ENCODE measurements at places on chromosomes 1 and 21.
A peak's percentile ranks its signal among the peaks of the same experiment; 100 is the strongest.

DNA sequence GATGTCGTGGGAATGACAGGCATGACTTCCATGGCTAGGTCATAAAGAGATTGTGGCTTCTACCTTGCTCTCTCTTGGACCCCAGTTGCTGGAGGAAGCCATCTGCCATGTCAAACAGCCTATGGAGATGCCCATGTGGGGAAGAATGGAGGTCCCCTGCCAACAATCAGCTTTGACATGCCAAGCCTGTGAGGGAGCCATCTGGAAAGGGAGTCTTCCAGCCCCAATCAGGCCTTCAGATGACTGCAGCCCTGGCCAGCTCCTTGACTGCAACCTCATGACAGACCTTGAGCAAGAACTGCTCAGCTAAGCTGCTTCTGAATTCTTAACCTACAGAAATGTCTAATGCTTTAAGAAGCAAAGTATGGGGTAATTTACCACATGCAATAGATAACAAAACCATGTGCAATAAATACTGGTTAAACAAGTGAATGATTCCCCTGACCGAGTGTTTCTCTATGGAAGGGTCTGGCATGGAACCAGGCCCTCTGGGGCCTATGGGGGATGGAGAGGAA is 187.1 kb downstream of the HIVEP3 start:
- DNase-seq = no peak

- no peak for DNase-seq
Measured at GRCh38 chr1:112887599-112888283, 68.3 kb downstream of the SLC16A1 start.

DNA sequence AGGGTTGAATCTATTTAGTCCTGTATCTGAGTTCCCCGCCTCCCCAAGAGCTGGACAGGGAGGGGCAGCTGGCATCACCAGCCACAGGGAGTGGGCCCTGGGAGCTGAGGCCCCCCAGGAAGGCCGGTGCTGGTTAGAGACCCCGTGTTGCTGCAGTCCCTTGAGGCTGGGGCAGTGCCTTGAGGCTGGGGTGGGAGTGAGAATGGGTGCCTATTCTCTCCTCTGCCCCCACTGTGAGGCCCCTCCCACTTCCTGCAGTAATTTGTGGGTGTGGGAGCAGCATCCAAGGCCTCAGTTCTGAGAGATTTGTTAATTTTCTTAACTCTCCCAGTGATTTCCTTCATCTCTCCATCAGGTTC is 2.5 kb upstream of the TRAPPC3 start:
- DNase-seq = peak; percentile 46

DNA sequence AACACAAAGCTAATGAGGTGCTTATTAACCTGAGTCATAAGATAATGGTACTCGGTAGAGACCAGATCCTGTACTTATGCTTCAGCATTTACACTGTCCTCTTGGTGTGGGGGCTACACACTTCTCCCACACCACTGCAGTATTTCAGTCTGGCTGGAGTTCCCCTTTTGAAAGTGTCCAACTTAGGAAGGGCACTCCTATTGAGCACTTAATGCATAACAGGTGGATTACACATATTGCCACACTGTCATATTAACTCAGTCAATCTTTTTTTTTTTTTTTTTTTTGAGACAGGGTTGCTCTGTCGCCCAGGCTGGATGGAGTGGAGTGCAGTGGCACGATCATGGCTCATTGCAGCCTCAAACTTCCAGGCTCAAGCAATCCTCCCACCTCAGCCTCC is 1.5 kb downstream of the GPATCH4 start:
- DNase-seq = peak; percentile 58

- no peak for DNase-seq
Measured at GRCh38 chr1:94422115-94422820, 4.1 kb downstream of the ABCD3 start.

DNA sequence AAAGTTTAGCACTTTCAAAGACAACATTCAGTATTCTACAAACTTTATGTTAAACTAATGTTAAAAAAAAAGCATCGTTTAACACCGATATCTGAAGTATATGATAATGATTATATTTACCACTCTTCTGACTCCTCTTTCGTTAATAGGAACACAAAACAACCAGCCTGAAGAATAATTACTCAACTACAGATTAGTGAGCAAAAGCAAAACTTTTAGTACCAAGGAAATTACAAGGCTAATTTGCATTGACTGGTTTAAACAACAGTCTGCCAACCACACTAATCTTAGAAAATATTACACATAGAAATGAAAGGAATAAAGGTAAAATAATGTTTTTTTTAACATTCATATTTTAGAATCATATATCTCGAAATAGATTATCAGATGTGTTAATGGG is 500.7 kb downstream of the LMO4 start:
- no peak for DNase-seq

- no peak for DNase-seq
Measured at GRCh38 chr1:67433837-67434236, 3.6 kb upstream of the SERBP1 start.

GRCh38 chr1:234241941-234242490 is 131.2 kb upstream of the COA6 start:
- DNase-seq = no peak

- no peak for DNase-seq
Measured at GRCh38 chr21:16323596-16323995, 593.8 kb downstream of the USP25 start.

- no peak for DNase-seq
Measured at GRCh38 chr1:39268906-39269305, 64.4 kb downstream of the MACF1 start.

DNA sequence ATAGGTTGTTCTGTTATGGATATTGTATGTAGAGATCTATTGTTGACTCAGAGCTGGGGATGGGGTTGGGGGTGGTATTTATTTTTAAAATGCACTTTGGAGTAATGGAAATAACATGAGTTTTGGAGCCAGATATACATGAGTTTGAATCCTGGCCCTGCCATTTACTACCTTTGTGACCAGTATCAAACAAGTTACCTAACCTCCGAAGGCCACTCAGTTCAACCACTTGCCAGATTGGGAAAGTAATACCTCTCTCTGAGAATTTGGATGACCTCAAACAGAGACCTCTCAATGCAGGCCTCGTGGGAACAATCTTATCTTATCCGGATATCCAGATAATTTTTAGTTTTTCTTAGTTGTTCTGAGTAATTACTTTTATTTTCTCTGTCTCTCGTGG is 181.0 kb downstream of the FGGY start:
- no peak for DNase-seq

DNA sequence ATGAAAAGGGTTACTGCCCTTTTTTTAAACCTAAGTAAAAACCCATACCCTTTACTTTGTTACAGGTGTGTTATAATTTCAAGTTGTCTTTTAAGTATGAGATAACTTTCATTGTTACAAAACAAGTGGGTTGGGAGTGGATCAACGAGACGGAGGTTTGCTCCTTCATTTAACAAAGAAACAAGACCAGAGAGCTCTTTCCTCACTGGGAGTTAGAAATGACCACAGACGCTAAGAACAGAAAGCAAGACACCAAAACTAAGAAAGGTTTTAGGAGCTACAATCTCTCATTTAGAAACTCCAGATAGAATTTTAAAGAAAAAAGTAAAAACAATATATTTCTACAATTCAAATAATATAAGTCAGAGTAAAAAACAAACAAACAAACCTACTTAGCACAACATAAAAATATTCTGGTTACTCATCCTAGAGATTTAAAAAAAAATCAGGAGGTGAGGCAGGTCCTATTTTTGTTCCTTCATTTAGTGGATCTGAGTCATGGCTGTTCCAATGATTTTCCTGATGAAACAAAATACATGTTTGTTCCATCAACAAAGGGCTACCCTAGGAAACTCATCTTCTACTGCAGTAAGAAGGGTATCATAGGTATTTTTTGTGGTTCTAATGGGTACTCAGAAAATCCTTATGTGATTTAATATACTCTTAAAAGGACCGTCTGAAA is 33.0 kb downstream of the APP start:
- DNase-seq = peak; percentile 12

DNA sequence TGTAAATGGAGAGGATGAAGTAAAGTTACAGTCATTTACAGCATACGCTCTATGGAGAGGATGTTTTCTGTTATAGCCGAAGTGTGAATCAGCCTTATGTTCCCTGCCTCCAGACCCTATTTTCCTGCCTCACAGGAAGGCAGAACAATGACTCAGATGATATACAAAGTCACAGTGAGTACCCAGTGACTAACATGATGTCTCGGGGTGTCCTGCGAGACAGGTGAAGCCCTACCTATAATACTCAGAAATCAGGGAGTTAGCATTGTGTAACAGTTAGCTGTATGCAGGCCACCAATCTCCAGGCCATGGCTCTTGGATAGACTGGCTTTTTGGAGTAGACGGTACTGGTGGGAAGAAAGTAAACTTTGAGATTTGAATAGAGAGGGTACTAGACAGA is 55.6 kb upstream of the FBXO28 start:
- no peak for DNase-seq

GRCh38 chr1:84973498-84974334 is 23.2 kb downstream of the MCOLN2 start:
- DNase-seq = no peak

DNA sequence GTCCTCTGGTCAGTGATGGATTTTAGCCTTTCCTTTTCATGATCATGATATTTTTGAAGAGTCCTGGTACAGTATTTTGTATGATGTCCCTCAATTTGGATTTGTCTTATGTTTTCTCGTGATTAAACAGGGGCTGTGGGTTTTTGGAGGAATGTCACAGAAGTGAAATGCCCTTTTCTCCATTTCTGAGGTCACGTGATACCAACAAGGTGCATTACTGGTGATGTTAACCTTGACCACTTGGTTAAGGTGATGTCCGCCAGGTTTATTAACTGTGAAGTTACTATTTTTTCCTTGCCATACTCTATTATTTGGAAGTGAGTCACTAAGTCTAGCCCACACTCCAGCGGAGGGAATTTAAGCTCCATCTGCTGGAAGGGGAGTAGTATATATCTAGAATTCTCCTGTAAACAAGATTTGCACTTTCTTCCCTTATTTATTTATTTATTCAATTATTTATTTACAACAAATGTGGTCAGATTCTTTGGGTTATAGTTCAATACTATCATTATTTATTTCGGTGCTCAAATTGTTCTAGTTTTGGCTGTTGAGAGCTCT is 123.4 kb downstream of the HIVEP3 start:
- no peak for DNase-seq

DNA sequence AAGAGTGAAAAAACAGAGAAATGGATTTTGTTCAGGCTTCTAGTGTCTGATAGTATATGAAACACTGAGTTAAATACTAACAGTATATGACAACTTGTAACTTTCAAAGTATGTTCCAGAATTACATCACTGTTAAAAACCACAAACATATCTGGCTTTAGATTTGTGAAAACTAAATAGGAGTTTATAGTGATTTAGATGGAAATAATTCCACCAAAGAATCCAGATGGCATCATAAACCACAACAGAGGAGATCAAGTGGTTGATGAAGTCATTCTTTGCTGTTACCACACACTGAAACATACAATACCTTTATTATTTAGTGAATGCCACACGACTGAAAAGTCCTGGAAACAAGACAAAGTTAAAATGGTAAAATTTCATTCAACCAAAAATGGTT is 37.2 kb downstream of the ALG14 start:
- no peak for DNase-seq

GRCh38 chr1:241156231-241156965 is 200.6 kb downstream of the RGS7 start:
- peak; percentile 10 for DNase-seq

DNA sequence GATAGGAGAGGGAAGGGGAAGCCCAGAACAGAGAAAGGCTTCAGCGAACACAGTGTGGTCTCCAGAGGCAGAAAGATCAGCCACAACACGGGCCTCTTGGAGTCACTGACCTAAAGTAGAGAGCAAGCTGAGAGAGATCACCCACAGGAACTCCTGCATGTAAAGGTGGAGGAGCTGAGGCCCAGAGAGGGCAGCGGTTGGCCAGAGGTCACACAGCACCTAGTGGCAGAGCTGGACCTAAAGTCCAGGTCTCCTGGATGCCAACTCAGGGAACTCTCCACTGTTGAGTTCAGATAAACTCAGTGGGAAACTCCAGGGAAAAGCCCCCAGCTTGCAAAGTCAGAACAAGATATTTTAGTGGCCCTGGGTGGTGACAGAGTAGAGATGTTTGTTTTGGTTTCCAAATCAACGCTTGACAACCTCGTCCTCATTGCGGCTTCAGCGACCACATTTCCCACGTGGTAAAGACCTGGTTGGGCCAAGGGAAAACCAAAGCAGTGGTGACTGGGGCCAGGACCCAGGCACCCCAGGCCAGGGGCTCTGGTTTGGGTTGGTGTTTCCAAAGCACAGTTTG is 4.6 kb downstream of the IFFO2 start:
- DNase-seq = peak; percentile 94

DNA sequence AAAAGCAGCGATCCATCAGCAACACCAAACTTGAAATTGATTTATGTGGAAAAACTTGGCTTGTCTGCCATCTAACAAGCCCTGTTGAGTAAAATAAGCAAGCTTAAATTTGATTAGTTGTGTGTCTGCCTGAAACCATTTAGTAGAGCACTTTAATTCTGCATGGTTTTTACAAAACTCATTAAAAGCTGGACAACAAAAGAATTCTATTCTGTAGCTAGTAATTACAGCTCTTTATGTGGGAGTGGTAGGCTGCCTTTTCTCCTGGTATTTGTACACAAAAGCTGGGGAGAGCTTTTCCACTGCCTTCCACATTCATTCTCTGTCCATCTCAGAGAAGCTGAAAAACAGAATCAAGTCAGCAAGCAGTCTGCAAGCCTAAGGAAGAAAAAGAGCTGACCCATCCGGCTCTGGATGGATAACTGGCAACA is 1.7 kb downstream of the ETS2 start:
- DNase-seq = no peak

GRCh38 chr1:39969531-39970270 is 14.8 kb downstream of the MFSD2A start:
- DNase-seq = no peak

- no peak for DNase-seq
Measured at GRCh38 chr1:54800041-54800898, 853 bp downstream of the TTC22 start.

- peak; percentile 21 for DNase-seq
Measured at GRCh38 chr21:25733859-25734653, 648 bp downstream of the ATP5PF start.

DNA sequence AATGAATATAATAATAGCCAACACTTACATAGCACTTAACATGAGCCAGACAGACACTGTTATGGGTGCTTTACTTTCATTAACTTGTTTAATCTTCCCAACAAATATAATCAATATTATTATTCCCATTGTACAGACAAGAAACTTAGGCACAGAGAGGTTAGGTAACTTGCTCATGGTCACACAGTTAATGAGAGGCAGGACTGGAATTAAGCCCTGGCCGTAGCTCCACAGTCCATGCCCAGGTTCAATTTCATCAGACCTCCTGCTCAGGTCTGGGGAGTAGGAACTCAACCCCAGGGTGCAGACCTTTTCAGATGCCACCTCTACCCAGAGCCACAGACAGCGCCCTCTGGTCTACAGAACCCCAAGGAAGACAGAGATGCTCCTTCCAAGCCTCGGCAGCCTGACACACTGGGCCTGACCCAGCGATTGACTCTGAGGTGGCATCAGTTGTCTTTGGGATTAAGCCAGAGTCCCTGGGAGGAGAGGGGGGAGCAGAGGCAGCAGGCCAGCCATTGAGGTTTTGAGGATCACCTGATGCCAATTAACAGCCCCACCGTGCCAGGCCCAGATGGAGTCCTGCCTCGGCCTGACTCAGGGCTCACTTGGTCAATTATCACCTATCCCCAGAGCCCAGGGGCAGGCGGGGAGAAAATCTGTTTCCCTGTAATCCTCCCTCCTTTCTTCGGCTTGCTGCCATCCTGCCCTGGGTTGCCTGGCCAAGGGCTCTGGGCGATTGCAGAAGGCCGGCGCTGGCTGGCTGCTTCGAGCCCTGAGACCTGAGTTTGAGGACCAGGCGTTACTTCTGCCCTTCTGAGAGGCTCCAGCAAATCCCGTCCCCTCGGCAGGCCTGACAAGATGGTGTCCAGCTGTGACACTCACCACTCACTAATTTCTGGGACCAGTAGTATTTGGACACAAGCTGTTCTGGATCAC is 116.7 kb downstream of the LACTBL1 start:
- no peak for DNase-seq
